ENCODE measurements at places on chromosomes 12 and 14.
A peak's percentile ranks its signal among the peaks of the same experiment; 100 is the strongest.

DNA sequence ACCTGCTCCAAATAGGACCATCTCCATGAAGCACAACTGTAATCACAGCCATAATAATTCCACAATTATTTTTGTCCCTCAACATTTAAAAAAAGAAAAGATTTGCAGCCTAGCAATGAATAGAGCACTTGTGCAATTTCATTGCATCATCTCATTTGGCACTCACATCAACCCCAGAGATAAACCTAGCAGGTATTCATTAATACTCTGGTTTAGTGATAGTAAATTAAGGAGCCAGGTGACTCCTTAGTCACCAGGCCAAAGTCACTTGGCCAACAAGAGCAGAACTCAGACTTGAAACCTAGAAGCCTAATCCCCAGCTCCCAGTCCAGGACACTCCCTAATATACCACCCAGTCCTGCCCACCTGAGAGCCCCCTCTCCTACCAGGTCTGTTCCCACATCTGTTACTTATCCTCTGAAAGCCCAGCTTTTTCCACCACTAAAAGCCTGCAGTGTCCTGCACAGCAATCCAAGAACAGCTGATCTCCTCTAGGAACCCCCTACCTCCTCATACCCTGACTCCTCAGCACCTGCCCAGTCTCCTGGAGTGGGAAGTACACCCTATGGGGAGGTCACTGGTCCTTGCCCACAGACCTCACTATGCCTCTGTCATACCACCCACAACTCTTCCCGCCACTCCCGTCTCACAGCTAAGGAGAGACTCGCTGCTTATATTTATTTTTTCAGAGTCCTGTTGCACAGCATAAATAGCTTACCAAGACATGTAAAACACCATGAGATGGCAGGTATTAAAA is 22.1 kb downstream of the OR10P1 start:
- DNase-seq, result no peak

DNA sequence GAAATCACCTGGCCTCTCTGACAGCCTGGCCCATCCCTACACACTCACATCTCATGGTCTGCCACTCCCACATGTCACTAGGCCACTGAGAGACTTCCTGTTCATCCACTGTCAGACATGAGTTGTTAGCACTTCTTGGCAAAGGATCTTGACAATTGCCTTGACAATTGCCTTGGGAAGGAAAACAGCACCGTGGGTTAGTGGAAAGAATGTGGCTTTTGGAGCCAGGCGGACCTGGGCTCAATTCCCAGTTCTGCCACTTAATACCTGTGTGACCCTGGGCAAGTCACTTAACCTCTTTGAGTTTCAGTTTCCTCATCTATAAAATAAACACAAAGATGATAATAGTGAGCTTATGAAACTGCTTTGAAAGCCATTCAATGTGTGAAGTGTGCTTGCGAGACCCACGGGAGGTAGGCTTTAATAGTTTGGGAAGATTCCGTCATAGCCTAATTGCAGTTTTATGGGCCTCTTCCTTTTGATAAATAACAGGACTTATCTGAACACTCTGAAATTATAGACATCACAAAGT is 250.4 kb downstream of the C12orf75 start:
- no peak for DNase-seq

GRCh38 chr14:88535149-88535548 is 19.7 kb downstream of the PTPN21 start:
- DNase-seq, result no peak

- no peak for DNase-seq
Observed at GRCh38 chr12:121124402-121125109, 8.1 kb upstream of the P2RX7 start.

- DNase-seq, result no peak
Observed at GRCh38 chr12:13563743-13564125, 367.2 kb downstream of the EMP1 start.

GRCh38 chr12:15550793-15551192 is 228.5 kb downstream of the PTPRO start:
- DNase-seq, result no peak

DNA sequence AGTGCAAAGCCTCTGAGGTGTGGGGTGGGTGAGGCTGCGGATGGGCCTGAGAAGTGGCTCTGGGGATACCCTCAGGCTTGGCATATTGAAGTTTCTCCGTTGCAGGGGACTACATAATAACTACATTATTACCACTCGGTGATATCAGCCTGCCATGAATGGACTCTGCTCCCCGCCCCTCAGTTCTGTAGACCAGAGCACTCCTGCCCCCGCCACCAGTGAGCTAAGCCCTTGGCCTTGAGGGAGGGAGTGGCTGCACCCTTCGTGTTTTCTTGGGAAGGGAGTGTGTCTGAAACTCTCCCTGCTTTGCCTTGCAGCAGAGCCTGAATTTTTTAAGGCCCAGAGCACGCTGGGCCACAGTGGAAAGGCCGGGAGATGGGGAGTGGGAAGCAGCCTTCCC is 1.7 kb downstream of the ORAI1 start:
- DNase-seq, result no peak

- no peak for DNase-seq
Observed at GRCh38 chr12:77540097-77540496, 290.6 kb upstream of the NAV3 start.

GRCh38 chr12:92199819-92200576 is 54.4 kb upstream of the BTG1 start:
- no peak for DNase-seq

DNA sequence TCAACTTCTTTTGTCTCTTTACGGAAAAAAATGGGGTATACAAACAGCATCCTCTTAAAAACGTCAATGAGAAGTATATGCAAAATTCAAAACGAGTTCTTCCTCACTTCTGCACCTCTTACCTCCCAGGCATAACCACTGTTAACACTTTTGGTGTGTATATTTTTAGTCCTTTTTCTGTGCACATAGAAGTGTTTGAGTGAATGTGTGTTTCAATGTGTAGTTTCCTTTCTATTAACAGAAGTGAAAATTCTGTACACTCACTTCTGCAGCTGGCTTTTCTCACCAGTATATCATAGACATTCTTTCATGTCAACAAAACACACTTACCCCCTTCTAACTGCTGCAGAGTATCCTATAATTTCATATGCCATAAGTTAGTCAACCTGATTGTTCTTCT is 5.4 kb downstream of the UBR7 start:
- no peak for DNase-seq

DNA sequence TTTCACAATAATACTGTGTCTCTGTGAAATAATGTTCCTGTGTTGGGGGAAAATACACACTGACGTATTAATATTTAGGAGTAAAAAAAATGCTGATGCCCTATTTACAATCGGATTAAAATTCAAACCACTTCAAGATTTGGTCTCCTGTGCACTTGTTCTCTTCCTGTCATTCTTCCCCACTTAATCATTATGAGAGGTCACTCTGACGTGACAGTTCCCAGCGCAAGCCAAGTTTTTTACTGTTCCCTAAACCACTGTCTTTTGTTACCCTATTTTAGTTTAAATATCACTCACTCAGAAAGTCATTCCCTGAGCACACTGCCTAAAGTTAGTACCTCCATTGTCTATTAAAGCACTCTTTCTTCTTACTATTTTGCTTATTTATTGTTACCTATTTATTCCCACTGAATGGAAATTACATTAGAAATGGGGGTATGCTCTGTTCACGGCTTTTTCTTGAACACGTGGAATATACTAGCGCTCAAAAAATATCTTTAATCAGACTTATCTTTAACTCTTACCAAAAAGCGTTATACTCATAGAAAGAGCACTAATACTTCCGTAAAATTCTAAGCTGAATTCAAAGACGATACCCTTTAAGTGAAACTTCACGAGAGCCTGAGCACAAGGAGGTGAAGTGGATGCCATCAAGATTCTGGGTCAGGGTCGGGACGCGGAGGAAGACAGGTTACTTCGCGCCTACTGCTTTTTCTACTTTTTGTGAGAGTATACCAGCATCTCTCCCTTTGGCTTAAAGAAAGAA is 670 bp upstream of the PSMA3 start:
- DNase-seq, result no peak

DNA sequence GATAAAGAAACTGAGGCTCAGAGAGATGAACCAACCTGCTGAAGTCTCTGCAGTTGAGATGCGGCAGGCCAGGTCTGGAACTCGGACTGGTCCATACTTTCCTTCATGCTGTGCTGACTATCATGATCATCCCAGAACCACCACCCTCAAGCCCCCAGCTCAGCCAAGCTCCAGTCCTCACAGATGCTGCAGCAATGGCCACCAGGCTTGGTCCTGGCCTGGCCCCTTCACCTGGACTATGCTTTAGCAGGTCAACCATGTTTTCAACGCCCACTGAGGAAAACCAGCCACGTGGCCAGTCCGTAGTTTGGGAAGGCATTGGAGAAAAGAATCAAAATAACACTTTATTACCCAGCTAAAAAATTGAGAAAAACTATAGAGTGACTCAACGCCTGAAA is 1.4 kb downstream of the GPR68 start:
- DNase-seq, result no peak

DNA sequence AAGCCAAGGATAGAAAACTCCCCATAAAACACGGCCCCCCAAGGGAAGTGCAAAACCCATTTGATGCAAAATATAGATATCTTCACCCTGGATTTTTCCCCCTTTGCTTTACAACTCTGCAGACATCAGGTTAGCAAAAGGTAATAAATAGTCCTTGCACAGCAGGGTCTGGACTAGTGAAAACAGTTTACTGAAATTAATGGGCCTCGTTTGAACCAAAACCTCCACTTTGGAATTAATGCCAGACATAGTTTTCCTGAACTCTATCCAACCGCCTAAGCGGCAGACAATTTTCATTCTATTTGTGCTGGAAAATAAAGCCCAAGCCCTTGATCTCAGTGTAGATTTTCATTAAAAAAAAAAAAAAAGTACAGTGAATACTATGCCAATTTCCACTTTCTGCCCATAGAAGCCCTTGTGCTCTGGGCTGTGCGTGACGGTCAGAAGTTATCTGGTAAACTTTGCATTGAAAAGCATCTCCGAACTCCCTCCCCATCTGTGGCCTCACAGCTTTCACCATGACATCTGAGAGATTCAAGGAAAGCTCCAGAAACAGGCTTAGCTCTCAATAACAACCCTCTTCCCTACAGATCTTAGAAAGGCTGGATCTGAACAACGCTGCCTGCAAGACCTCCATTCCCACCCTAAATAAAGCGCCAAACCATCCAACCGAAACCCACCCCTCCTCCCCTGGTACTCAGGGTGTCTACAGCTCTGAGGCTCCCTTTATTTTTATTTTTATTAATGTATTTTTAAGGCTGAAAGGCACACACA is 11.0 kb upstream of the IRF2BPL start:
- DNase-seq, result no peak

- DNase-seq, result no peak
Observed at GRCh38 chr14:59500732-59501131, 16.4 kb downstream of the JKAMP start.

- no peak for DNase-seq
Observed at GRCh38 chr12:52575256-52575655, 1.6 kb upstream of the KRT74 start.

GRCh38 chr12:16269946-16270345 is 7.5 kb downstream of the SLC15A5 start:
- DNase-seq, result no peak

GRCh38 chr12:46267825-46268582 is 839 bp downstream of the SLC38A1 start:
- DNase-seq, result peak; percentile 21

DNA sequence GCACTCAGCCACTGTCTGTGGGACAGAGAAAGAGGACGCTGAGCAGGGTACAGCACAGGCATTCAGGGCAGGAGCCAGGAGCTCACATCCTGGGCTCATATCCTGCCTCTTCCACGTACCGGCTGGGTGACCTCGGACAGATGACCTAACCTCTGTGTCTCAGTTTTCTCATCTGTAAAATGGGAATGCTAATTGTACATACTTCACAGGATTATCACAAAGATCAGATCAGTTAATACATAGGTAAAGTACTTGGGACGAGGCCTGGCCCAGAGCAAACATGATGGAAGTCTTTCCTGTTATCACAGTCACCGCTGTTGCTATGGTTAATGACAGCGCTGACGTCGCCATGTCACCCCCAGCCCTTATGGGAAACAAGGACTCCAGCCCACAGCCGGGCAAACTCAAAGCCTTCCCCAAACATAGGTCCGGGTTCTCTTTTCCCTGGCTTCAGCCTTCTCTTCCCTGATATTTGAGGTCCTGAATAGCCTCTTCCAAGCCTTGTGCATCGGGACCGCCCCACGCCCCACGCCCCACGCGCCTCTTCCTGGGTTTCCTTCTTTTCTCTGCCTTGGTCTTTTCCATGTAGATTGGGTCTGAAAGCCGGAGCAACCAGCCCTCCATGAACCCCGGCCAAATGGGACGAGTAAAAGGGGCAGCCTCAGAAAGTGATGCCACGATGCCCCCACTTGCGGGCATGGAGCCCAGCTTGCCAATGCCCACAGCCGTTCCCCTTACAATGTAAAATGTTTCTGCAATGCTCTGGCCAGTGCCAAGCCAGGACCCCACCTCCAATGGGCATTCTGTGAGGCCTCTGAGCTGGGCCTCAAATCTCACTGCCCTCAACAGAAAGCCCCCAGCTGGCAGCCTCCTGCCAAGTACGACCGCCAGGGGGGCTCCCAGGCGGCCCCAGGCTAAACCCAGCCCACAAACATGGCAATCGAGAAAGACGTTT is 125.4 kb downstream of the RFLNA start:
- DNase-seq, result no peak
